CD4-positive, alpha-beta T cell treated with Interleukin-15 for 4 hours (primary cell): ENCODE measurements at places on chromosomes 12 and 14.
A peak's percentile ranks its signal among the peaks of the same experiment; 100 is the strongest.

DNA sequence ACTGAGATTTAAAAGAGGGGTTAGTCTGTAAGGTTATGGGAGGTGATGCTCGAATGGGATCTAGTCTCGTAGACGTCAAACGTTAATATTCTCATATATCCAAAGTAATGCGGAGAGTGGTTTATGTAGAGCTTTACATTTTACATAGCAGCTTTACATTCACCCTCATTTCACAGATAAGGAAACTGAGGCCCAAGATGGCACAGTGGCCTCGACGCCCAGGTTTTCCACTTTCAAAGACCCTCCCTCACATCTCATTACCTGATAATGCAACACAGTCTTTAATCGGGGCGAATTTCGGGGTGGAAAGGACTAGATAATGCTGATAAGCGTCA, 450 bp upstream of the TDG start:
- no peak for DNase-seq

DNA sequence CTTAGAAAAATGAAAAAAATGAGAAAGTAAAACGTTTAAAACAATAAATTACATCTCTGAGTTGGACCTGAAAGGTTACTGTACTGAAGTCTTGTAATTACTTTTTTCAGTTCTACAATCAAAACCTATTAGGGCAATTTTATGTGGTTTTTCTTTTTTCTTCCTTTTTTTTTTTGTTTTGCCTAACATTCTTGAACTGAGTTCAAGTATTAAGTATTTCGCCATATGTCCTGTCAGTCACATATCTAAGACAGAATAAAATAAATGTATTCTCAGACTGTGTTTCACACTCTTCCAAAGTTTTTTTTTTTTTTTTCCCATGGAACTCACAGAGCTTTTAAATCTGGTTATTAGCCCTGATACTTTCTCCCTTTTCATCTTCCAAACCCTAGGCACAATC, 172.0 kb downstream of the BCAT1 start:
- DNase-seq = no peak

DNA sequence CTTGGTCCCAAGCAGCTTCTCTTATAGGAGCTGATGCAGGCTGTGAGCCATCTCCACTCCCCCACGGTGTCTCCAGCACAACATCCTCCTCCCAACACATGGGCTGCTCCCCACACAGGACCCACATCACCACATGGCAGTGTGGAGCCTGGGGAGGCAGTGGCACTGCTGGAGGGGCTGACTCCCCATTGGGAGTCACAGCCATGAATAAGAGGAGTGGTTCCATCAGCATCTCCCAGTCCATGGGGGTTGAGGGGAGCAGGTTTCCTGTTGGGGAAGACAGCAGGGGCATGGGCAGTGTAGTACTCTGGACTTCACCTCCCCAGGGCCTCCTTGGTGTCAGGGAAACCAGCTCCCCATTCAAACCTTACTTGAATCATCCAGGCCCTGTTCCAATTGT, 40.5 kb upstream of the OXA1L start:
- DNase-seq = no peak

- DNase-seq = no peak
These were observed 4.0 kb upstream of the CKAP4 start for GRCh38 chr12:106251631-106252455.

DNA sequence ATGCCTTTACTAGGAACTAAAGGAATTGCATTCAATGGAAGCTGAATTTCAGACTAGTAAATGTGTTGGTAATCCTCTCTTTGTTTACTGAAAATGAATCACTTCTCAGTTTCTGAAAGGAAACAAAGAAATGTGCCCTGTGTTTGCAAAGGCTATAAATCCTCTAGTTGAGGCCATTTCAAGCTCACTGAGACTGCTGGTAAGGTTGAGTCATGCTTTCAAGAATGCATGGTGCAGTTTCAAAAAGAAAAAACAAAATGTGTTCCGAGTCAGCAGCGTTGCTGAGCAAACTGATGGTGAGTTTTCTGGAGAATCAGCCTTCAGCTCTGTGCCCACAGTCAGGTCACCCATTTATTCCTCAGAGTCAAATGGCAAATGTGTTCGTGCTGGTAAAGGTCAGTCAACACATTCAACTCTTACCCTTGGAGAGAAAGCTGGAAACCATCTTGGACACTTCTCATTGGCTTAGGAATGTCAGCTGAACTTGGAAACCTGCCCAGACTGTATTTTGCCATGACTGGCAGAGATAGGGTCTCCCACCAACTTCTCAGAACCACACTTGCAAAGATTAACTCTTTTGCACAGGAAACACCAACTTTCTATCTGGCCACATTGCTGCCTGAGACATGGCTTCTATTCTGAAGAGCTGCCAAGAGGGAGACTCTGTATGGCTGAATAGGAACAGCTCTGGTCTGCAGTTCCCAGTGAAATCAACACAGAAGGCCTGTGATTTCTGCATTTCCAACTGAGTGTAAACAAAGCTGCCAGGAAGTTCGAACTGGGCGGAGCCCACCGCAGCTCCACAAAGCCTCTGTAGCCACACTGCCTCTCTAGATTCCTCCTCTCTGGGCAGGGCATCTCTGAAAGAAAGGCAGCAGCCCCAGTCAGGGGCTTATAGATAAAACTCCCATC, 484.4 kb downstream of the ATP23 start:
- peak; percentile 6 for DNase-seq

- no peak for DNase-seq
These were observed 72.6 kb downstream of the BTG1 start for GRCh38 chr12:92073094-92073493.

GRCh38 chr12:8675591-8676036, 13.0 kb upstream of the MFAP5 start:
- no peak for DNase-seq

- DNase-seq = no peak
These were observed 88.2 kb downstream of the TMX1 start for GRCh38 chr14:51328064-51328771.

DNA sequence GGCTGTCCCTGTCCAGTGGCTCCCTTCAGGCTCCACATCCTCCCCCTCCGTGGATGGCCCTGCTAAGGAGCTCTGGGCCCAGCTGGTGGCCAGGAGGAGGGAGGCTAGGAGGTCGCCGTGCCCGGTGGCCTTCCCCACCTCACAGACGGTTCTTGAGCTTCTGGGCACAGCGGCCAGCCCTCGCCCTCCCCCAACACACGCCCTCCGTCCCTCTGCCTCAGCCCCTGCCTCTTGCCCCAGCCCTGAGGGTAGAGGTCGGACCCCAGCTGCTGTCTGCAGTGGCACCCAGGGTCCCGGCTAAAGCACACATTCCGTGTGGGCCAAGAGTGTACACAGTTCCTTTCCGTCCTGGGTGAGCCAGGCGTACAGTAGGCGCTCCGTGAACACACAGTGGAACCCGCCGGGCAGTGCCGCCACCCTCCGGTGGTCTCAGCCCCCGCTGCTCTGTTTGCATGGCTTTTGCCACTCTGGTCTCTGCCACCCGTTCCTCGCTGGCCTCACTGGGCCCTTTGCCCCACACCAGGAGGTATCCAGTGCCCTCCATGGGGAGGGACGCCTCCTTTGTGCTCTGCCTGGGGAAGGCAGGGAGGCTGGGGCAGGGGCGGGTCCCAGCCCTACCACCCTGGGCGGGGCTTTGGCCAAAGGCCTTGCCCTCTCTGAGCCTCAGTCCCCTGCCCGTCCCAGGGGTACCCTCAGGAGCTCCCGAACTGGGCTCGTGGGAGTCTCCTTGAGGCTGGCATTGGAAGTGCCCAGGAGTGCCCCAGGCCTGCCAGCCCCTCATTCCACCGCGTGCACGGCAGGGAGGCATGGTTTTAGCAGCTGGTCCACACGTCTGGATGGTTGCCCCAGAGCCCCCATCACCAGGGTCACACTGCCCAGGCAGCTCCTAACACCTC, 13.0 kb downstream of the TRMT61A start:
- DNase-seq = no peak

DNA sequence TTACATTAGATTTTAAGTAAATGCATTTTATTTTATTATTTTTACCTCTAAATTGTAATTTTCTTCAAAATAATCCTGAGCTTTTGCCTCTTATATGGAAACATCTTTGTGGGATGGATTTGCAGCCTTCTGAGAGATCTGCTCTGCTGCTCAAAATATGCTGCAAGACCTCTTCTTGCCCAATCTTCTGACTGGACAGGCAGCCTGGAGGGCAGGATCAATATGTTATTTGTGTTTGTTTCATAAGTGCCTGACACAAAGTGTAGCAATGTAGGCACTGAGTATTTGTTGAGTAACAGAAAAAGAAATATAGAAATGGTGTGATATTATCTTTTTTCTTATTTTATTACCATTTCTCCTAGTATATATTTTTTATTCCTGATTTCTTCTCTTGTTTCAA, 1106.9 kb downstream of the TMTC2 start:
- no peak for DNase-seq

GRCh38 chr12:51421266-51421884, 3.3 kb upstream of the SLC4A8 start:
- peak; percentile 58 for DNase-seq

GRCh38 chr12:14618983-14619382, 51.3 kb upstream of the PLBD1 start:
- peak; percentile 12 for DNase-seq

- no peak for DNase-seq
These were observed 53.5 kb downstream of the SLC38A6 start for GRCh38 chr14:61034416-61035120.

DNA sequence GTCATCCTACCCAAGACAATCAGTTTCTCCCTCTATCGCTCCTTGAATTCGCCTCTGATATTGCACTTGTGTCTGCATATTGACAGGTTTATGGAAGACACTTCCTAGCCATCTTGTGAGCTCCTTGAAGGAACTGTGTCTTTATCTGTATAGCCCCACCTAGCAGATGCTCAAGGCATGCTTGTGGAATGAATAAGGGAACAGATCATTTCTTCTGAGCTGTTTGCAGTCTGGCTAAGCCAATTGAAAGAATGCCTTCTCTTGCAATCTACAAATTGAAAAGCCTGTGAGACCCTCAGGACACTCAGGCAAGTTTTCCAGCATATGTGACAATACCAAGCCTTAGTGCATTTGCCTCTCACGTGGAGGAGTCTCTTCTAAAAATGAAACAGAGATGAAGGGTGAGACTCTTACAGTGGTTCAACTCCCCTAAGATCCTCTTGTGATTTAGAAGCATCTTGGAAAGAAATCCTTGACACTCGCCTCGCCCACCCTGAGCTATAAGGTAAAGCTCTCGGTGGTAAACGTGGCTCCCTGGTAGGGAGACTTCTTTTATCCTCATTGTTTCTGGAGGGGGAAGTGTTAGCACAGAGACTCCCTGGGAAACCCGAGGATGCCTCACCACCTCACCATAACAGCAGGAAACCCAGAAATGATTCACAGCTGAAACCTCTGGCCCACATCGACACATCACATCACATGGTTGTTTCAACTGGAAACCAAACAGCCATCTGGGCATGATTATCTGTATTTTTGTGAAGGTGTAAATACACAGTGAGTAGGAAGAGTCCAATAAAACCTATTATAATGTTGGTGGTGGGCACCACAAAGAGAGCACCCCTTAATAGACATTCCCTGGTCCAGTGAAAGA, 112.3 kb upstream of the BCL2L14 start:
- peak; percentile 36 for DNase-seq
